ENCODE measurements at places on chromosomes 13 and 19.

GRCh38 chr19:292281-292884, 1.2 kb upstream of the PLPP2 start:
- no peak for DNase-seq

- DNase-seq: no peak
Observed at GRCh38 chr13:80010286-80010831, 330.6 kb downstream of the SPRY2 start.

- DNase-seq: no peak
Observed at GRCh38 chr19:7560255-7560654, 24.7 kb downstream of the PNPLA6 start.

- DNase-seq: no peak
Observed at GRCh38 chr19:3684054-3684816, 16.0 kb downstream of the PIP5K1C start.

GRCh38 chr13:89688918-89689317, 1658.6 kb upstream of the MIR17HG start:
- no peak for DNase-seq

- DNase-seq: no peak
Observed at GRCh38 chr13:39410096-39410901, 192.7 kb downstream of the LHFPL6 start.

DNA sequence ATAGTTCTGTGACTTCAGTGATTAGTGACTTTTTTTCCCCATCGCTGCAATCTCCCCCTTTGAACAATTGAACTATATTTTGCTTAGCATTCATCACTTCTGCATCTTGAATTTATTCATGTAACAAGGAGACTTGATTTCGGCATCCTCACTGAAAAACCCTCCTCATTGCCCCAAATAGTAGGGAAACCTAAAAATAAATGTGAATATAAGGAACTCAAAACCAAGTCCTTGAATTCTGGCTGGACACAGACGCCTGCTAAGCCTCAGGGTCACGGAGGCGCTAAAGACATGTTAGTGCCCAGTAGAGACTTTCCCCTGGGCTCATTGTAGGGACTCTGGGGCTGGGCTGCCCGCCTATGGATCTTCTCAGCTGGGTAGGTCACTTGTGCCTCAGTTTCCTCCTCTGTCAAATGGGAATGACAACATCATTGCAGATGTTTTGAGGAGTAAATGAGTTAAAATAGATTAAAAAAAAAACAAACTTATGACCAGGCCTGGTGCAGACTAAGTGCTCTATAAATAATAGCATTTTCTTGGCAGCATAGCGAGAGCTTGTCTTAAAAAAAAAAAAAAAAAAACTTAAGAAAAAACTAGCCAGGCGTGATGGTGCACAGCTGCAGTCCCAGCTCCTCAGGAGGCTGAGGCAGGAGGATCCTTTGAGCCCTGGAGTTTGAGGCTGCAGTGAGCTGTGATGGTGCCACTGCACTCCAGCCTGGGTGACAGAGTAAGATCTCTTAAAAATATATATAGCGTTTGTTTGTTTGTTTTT, 1.8 kb upstream of the ADGRE5 start:
- no peak for DNase-seq

DNA sequence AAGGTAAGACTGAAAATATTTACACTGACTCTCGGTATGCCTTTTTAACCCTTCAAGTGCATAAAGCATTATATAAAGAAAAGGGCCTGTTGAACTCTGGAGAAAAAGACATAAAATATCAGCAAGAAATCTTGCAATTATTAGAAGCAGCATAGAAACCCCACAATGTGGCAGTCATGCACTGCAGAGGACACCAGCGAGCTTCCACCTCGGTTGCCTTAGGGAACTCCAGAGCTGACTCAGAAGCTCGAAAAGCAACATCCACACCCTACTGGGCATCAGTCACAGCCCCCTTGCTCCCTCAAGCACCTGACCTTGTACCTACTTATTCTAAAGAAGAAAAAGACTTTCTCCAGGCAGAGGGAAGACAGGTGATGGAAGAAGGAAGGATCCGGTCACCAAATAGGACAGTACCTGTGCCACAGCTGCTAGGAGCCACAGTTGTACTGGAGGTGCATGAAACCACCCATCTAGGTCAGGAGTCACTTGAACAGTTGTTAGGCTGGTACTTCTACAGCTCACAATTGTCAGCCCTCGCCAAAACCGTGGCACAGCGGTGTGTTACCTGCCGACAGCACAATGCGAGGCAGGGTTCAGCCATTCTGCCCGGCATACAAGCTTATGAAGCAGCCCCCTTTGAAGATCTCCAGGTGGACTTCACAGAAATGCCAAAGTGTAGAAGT, 2.9 kb downstream of the ZNF816 start:
- DNase-seq: no peak

DNA sequence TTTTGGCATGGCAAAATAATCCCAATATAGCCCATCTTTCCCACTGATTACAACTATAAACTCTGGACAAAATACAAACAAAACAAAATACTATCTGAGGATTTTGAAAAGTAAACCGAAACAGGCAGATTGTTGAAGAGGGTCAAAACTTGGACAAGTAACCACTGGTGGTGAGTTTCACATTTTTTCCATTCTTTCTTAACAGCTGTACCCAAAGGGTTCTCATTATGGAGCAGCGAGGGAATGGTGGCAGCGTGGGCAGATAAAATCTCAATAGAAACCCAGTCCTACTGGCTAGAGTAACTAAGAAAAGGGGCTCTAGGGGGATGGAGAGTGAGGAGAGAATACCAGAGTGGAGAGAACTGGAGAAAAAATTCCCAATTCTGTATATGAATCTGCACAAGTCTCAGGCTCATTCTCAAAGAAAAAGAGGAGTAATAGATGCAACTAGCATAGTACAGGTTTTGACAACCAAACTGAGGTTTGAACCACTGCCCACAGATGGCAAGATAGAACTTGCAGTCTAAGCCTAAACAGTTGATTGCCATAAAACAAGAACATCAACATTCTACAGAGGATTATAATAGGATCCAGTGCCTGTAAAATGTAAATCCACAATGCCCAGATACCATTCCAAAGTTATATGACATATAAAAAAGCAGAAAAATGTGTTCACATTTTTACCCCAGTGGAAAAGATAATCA, 284.5 kb downstream of the KCNRG start:
- no peak for DNase-seq

DNA sequence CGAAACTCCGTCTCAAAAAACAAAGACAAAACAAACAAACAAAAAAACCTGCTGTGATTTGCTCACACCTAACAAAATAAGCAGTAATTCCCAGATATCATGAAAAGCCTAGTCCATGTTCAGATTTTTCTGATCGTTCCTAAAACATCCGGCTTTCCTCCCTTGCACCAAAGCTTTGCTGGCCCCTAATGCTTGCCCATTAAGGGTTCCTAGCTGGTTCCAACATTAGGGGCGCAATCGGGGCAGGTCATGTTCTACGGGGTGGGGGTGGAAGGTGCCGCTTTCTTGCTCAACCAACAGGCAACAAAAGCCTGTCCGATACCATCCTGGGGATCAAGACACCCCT, 25.5 kb upstream of the FXYD3 start:
- DNase-seq: no peak

- DNase-seq: no peak
Observed at GRCh38 chr13:108315273-108315672, 45.8 kb downstream of the TNFSF13B start.

DNA sequence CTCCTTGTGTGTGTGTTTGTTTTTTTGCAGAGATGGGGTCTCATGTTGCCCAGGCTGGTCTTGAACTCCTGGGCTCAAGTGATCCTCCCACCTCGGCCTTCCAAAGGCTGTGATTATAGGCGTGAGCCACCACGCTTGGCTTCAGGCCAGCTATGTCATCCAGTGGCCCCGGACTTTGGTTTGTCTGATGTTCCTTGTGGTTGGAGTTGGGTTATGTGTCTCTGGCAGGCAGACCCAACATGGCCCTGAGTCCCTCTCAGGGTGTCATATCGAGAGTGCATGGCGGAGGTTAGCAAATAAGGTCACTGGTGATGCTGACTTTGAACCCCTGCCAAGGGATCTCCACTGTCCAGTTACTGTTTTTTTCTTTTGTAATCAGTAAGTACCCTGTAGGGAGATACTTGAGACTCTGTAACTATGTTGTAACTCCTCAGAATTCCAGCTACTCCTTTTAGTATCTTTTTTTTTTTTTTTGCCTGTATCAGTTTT, 37.3 kb downstream of the SMARCA4 start:
- DNase-seq: no peak

- DNase-seq: peak; percentile 81
Observed at GRCh38 chr19:39409208-39410016, 2.8 kb downstream of the ZFP36 start.

DNA sequence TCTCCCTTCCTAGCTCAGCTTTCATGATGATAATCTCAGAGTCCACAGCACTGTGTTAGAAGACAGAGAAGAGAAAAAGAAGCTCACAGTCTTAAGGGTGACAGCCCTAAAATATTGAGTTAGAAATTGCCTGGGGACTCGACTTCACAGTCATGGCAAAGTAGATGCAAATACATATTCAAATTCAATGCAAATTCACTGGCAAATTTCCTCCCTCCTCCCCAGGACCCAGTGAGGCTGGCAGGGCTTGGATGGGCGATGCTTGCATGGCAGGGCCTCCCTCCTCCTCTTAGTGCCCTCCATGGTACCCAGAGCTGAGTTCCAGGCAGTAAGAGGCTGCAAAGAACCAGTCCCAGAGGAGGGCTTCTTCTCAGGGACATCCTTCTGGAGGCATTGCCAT, 115.6 kb upstream of the UQCRFS1 start:
- DNase-seq: no peak

GRCh38 chr13:94548821-94549231, 47.1 kb downstream of the TGDS start:
- no peak for DNase-seq

- DNase-seq: no peak
Observed at GRCh38 chr19:32208060-32208459, 137.3 kb upstream of the ZNF507 start.

DNA sequence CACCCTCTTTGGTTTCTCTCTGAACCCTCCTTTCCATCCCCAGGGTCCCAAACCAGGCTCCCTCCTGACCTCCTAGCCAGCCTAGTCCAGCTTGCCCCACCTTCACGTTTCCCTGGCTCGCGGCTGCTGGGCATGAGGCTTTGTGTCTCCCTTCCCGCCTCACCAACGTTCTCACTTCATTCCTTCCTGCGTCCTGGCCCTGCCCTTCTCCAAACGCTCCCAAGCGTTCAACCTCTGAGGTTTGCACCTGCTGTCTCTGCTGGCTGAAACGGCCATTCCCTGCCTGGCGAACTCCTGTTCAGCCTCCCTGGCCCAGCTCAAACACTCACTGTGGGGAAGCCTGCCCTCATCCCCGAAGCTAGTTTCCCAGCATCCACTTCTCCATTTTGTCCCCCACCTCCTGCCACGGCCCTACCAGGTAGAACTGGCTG, 12.4 kb downstream of the EPS8L1 start:
- DNase-seq: no peak

DNA sequence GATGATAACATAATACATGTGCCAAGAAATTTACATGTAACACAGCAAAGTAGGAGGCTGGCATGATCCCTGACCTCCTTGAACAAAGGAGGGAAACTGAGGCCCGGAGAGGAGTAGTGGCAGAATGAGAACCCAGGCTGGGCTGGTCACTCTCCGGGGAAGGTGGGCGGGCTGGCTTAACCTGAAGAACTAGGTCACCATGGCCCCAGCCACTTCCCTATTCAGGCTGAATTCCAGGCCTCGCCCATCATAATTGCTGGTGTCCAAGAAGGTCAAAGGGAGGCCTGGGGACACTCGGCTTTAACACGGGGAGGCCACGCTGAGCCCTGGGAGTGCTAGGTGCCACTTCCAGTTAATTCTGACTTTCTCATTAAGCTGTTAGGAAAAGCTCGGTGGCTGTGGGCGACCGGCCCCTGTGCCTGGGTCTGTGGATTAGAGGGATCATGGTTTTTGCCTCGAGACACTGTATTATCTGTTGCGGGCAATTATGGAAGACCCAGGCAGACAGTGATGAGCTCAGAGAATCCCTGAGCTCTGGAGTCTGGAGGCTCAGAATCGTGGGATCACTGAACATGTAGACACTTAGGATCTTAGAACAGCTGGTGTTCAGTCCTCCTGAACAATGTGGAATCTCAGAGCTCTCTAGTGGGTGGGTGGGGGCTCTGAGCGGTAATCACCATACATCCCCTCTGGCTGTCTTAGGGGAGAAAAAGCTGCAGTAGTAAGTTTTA, 5.0 kb upstream of the TINCR start:
- no peak for DNase-seq

DNA sequence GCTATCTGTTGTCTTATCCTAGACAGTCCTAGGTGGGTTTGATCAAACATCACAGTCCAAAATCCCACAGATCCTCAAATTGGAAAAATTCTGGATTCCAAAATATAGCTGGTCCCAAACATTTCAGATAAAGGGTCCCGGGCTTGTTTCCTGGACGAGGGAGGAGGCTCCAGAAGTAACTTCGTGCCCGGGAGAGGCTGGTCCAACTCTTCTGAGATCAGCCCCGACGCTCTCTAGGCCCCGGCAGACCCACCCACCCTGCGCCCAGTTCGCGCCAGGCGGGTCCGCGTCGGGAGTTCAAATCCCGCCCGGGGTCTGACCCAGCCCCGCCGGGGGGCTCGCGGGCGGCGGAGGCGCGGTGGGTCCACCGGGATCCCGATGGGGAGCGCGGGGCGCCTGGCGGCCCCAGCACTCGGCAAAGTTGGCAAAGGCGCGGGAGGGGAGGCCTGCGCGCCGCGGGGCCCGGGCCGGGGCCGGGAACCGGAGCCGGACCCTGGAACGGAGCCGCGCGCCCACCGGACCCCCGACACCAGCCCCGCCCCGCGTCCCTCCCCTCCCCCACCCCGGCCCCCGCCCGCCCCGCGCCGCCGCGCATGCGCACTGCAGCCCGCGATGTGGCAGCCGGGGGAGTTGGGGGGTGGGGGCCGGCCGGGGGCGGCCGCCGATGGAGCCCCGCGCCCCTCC, 513 bp downstream of the MIER2 start:
- DNase-seq: peak; percentile 40

DNA sequence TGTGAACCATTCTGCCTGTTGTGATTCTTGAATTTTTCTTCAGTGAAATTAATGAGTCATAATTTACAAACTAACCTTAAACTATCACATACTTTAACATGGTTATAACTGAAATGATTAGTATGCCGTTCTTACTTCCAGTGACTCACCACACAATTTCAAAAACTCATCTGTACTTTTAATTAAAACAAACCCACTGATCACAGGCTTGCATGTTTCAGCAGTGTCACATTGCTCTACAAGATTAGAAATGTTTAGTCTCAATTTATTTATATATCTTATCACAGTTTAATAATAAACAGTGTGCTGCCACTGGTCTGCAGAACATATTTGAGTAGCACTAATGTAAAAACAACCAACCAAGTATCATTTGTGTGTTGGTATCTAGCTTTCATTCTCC, 2227.9 kb upstream of the PCDH20 start:
- DNase-seq: no peak

DNA sequence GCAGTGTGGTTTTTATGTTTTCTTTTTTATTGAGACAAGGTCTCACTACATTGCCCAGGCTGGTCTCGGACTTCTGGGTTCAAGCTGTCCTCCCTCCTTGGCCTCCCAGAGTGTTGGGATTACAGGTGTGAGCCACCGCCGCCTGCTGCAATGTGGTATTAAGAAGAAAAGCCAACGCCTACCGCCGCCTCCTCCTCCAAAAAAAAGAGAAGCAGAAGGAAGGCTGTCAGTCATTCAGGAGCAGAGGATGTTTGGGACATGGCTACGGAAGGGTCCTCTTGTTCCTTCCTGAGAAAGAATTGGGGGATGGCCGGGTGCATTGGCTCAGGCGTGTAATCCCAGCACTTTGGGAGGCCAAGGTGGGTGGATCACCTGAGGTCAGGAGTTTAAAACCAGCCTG, 1.2 kb downstream of the PPP1R37 start:
- no peak for DNase-seq

Data from activated naive CD8-positive, alpha-beta T cell treated with anti-CD3 and anti-CD28 coated beads, Interleukin-2, amount 50 U/mL, for 24 hours (primary cell).